ENCODE measurements at places on chromosomes 12 and 14. TPM values are rescaled to one million over a fixed set of nuclear protein-coding genes. Genes with fewer than 3 reads are reported as not detected.

- DNase-seq: no peak
These were observed 7.9 kb upstream of the PRH1 start for GRCh38 chr12:10891937-10892336.

The CLEC12A gene
- total RNA-seq: not detected

- no peak for DNase-seq
These were observed 5.6 kb upstream of the GOLGA3 start for GRCh38 chr12:132834181-132834711.

- no peak for DNase-seq
These were observed 80.6 kb downstream of the NIN start for GRCh38 chr14:50750323-50750722.

DNA sequence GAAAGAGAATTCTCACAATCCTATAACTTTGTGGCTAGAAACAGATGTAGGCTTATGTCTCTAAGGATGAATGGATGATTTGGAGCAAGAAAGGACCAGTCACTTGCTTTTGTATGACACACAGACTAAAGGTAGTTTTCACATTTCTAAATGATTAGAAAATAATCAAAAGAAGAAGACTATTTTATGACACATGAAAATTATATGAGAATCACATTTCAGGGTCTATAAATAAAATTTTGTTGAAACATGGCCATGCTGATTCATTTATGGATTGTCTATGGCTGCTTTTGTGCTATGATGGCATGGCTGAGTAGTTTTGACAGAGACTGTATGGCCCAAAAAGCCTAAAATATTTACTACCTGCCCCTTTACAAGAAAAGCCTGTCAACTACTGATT is 49.4 kb upstream of the FRMD6 start:
- no peak for DNase-seq

- no peak for DNase-seq
These were observed 35.2 kb upstream of the DLK1 start for GRCh38 chr14:100691395-100692056.

The MYH7 gene
- not detected for total RNA-seq

DNA sequence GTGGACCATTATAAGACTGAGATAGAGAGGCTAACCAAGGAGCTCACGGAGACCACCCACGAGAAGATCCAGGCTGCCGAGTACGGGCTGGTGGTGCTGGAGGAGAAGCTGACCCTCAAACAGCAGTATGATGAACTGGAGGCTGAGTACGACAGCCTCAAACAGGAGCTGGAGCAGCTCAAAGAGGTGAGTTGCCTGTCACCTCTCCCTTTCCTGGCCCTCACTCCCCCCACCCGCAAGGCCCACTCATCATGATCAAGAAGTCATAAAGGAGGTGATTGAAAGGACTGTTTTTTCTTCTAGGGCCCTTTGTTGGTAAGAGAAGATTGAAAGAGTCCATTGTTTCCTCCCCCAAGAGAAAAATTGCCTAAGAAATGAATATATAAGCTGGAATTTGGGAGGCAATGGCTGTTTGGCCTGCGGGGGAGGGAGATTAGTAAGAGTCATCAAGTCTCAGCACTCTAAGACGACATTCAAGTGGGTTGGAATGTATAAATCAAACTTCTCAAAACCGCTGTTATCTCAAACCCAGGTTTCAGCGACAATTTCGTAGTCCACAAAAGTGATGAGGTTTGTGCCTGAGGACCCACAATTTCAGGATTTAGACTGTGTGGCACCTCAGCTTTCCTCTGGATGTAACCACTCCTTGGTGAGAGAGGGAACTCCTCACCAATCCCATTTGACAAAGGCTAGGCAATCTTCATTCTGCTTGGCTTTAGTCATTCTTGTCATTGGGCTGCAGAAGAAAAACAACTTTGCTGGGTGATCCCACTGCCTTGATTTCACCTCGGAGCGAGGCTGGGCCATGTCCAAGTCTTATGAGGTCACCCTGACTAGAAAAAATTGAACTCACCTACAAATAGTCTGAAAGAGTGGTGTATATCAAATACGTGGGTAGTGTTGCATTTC is 966 bp downstream of the BICD1 start:
- DNase-seq: peak; percentile 61

The TSHR gene
- not detected for total RNA-seq

- no peak for DNase-seq
These were observed 194.1 kb upstream of the PLEKHA5 start for GRCh38 chr12:18935371-18935965.

The RFX4 gene
- not detected for total RNA-seq

DNA sequence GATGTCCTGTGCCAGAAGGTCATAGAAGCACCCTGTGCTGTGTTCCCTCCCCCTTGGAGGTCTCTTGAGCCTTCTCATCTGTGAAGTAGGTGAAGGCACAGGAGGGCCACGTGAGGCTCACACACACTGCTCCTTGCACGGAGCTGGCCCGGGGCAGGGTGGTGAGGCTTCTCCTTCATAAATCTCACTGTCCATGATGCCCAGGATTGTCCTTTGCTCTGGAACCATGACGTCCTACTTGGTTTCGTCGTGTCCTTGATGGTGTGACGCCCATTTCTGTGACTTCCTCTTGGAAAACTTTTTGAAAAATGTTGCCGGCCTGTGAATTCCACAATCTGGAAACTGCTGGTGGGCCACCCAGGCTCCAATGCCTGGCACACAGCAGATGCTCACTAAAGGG is 34.4 kb downstream of the SH2B3 start:
- no peak for DNase-seq

DNA sequence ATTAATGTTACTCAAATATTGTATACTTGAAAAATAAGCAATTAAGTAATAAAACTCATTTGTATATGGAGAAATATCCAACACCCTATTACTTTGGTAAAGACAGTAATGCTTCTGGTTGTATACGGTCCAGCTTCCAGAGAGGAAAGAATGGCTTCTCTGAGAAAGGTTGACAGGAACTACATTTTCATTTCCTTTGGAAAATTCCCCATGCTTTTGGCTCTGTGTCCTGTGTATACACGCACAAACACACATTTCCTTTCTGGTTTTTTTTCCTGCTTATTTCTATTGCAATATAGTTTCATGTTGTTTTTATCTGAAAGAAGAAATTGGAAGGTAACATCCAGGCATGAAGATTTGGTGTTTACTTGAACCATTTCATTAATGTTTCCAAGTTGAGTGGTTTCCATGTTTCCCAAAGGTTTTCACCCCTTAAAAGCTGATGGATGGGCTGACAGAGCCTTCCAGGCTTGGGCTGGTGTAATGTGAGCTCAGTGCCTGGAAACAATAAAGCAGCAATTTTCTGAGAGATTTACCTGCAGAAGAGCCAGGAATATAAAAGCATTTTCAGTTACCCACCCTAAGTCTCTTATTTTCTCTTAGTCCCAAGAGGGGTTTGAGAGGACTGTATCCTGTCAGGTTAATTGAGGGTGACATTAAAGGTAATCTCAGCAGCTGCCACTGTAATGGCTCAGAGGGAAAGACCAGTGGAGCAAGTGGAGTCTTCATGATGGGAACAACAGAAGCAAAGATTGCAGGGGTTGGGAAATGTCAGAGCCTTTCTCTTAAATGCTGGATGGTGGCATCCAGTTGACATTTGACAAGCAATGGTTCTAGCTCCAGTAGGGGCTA is 33.4 kb upstream of the TMTC1 start:
- DNase-seq: no peak

GRCh38 chr14:101073598-101073965 is 170.1 kb upstream of the RTL1 start:
- DNase-seq: no peak

GRCh38 chr12:66456612-66457011 is 154.3 kb downstream of the HELB start:
- DNase-seq: no peak

The SMCO2 gene
- 1.7 TPM for total RNA-seq

DNA sequence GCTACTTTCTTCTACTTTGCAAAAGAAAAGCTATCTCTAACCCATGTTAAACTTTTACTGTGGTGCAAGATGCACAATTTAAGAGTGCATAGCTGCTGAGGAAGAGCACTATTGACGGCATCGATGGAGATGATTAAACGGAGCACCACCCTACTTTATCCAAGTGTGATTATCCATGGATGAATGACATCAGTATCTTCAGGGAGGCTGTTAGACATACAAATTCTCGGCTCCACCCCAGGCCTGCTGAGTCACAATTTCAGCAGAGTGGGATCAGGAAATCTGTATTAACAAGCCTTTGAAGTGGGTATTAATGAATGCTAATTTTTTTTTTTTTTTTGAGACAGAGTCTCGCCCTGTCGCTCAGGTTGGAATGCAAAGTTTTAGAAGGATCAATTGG is 16.2 kb downstream of the SLC2A14 start:
- no peak for DNase-seq

GRCh38 chr12:110243227-110243626 is 37.8 kb upstream of the ATP2A2 start:
- no peak for DNase-seq

The TC2N gene
- 6.2 TPM for total RNA-seq

The KRT3 gene
- 0.33 TPM for total RNA-seq

DNA sequence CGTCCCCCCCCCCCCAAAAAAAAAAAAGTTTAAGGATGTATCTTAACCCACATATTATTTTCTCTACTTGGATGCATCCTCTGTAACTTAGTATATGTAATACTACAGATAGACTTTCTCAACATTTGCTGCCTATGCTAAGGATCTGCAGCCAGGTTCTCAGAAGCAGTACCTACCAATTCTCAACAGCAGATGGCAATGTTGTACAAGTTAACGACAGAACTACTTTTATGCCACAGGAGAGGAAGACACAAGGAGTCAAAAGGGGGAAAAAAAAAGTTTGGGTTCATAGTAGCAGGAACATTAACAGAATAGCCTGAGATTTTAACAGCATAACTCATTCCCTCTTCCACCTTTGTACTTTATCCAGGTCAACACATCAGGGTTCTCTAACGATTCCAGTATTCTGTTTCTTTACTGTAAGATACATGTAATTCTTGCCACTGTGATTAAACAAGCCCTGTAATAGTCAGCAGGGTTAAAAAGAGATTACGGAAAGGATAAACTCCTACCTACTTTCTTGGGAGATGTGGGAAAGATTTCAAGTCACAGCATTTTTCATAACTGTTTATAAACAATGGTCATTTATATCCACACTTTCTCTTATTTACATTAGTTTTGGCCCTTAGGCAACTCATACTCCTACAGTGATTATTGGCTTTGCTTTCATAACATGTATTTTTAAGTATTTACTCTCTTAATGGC is 5.7 kb upstream of the NEK9 start:
- DNase-seq: peak; percentile 93

The PMEL gene
- total RNA-seq: 0.35 TPM
